ENCODE measurements at places on chromosomes 6 and 20.

DNA sequence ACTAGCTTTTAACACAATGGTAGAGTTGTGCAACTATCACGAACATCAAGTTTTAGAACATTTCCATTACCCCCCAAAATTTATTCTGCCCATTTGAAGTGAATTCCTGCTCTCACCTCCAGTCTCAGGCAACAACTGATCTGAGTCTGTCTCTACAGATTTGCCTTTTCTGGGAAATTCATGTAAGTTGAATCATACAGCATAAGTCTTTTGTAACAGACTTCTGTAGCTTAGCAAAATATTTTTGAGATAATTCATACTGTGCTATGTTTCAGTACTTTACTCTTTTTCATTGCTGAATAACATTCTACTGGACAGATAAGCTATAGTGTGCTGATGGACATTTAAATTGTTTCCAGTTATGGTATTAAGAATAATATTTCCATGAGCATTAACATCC lies 447.3 kb upstream of the GJE1 start:
- DNase-seq = no peak

- DNase-seq = no peak
Measured at GRCh38 chr20:32263398-32263954, 14.0 kb upstream of the KIF3B start.

GRCh38 chr6:150981095-150981494 lies 115.6 kb downstream of the MTHFD1L start:
- no peak for DNase-seq

- DNase-seq = no peak
Measured at GRCh38 chr20:25129908-25130307, 48.0 kb upstream of the VSX1 start.

DNA sequence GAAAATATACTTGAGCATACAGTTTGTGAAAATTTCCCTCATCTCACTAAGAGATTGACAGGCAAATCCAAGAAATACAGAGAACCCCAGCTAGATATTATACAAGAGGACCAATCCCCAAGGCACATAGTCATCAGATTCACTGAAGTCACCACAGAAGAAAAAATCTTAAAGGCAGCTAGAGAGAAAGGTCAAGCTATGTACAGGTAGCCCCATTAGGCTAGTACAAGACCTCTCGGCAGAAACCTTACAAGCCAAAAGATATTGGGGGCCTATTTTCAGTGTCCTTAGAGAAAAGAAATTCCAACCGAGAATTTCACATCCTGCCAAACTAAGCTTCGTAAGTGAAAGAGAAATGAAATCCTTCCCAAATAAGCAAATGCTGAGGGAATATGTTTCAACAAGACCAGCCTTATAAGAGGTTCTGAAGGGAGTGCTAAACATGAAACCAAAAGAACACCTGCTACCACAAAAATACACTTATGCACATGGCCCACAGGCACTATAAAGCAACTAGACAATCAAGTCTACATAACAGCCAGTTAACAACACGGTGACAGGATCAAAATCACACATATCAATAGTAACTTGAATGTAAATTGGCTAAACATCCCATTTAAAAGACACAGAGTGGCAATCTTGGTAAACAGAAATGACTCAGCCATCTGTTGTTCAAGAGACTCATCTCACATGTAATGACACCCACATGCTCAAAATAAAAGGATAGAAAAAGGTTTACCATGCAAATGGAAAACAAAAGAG lies 96.3 kb downstream of the FHL5 start:
- no peak for DNase-seq

DNA sequence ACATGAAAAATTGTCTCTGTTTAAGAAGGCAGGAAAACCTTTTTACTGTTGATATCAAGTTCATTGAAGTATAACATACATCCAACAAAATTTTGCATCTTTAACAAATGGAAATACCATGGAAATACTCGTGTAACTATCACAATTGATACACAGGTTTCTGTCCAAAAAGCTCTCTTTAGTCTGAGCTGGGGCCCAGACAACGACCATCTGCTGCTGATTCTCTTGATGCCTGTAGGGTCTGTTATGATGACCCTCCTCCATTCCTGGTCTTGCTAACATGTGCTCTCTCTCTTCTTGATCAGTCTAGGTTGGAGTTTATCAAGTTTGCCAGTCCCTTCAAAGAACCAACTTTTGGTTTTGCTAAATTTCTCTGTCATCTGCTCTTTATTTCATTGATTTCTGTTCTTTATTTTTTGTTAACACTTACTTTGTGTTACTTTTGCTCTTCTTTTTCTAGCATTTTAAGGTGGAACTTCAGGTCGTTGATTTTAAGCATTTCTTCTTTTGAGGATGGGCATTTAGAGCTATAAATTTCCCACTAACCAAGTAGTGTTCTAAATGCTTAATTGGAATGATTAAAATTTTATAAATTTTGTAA lies 116.8 kb downstream of the PSMB1 start:
- no peak for DNase-seq

GRCh38 chr6:144063246-144063743 lies 32.1 kb downstream of the SF3B5 start:
- no peak for DNase-seq

- no peak for DNase-seq
Measured at GRCh38 chr6:31528307-31528777, 420 bp upstream of the MCCD1 start.

DNA sequence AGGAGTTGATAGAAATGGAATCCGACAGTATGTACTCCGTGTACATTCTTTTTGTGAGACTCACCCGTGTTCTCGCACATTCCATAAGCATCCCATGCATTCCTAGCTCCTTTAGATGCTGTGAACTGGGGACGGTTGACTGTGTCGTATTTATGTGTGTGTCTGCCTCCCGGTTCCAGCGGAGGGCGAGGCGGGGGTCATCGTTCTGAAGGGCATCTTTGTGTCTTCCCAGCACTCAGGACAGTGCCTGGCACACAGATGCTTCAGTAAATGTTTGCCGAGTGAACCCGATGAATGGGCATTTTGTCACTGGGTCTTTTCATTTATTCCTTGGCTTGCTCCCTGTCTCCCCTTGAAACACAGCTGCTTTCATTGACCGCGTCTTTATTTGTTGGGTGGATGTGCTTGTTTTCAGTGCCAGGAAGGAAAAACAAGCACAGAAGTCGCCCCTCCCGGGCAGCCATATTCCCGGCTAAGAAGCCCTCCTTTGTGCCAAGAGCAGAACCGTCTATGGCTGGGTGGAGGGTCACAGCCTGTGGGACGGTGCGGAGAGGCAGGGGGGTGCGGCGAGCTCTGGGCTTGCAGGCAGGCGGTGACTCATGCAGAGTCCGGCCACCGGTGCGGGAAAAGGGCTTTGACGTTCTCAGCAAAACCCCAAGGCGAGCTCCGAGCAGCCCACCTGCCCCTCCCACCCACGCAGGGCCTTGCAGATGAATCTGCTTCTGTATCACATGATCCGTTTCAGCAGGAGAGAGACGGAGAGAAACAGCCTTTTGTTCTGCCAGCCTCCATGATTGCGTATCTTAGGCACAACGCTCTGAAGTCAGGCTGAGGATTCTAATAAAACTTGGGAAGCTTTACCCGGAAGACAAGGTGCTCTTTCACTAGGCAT lies 11.2 kb upstream of the PSMG4 start:
- DNase-seq = peak; percentile 96

GRCh38 chr6:29641430-29642148 lies 8.6 kb upstream of the GABBR1 start:
- no peak for DNase-seq

GRCh38 chr6:95544517-95545225 lies 32.7 kb upstream of the MANEA start:
- no peak for DNase-seq

GRCh38 chr6:106924694-106925523 lies 49.6 kb downstream of the CD24 start:
- no peak for DNase-seq

DNA sequence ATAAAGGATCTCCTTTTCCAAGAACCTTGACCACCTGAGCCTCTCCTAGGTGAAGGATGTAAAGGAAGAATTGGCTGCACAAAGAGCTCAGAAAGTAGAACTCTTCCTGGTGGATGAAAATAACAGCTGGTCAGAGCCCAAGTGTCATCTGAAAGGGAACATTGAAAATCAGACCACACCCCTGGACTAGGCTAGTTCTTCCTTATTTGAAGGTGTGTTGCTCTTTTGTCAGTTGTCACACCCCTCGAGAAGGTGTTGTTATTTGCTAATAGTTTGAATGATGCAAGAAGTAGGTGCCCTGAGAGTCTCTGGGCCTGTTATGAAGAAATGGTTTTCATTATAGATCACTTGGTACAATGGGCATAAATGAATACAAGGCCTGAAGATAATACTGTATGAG lies 31.1 kb downstream of the NHLRC1 start:
- no peak for DNase-seq

DNA sequence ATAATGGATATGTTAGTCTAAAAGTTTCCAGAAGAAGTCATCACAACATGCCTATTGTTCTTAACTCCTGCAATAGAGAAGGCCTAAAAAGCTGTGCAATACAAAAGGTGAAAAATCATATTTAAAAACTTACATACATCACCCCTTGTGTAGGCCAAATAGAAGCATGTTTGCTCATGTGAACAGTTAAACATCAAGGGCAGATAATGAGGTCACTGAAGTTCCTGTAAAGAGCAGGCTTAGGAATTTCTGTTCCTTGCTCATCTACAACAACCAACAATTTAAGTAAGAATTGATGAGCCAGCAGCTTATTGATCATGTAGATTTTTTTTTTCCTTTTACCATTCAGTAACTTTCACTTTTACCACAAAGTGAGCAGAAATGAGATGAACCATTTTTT lies 7.5 kb upstream of the NUP153 start:
- no peak for DNase-seq

DNA sequence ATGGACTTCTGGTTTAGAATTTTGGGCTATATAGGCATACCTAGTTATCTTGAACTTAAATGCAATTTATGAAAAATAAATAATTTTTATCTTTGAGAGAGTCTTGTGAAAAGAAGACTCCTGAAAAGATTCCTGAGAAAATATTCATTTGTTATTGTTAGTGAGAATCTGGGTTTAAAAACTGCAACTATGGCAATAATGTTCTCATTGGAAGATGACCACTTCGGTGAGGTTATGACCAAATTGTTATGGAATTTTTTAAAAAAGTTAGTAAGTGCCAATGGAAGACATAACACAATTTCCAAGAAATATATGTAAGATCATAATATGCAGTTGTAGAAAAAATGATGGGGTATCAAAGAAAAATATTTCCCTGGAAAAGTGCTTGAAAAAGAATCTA lies 46.3 kb downstream of the GRIK2 start:
- no peak for DNase-seq

DNA sequence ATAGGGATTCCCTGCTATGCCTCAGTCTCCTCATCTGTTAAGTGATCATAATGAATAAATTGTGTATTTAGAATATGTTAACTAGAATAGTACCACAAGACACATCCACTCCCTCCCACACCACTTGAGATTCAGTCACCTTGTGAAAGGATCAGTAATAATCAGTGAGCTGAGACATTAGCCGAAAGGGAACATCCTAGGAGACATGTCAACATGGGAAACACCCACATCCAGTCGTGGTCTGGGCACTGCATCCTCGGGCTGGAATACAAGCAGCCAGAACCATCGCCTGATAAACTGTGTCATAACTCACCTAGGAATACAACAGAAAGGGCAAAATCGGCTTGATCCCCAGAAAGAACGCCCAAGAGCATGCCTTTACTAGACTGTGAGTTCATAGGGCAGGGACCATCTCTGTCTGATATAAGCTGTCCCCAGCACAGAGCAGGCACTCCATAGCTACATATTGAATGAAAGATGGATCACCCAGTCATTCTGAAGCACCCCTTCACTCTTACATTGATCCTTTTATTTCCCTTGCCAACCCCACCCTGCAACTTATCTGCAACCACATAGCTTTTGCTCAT lies 23.9 kb downstream of the RIPOR2 start:
- no peak for DNase-seq

DNA sequence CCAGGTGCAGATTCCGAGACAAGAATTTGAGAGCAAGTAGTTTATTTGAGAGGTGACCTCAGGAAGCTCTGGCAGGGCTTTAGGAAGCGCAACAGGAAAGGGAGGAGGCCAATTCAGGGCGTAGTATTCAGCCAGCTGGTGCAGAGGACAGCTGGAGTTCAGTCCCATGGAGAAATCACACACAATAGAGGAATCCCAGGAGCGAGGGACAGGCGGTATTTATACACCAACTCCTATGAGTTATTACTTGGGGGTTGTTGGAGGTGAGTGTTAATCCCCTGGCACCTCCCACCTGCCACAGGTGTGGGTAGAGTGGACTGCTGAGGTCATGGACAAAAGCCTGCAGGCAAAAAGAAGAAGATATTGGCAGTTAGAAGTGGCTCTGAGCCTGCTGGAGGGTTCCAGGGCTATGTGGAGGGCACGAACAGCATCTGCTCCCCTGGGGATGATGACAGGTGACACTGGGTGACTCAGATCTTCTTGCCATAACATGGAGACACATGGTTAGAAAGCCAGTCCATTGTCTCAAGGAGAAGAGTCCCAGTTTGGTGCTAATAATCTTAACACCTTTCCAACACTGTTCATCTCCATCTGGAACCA lies 13.9 kb upstream of the SULF2 start:
- no peak for DNase-seq

- no peak for DNase-seq
Measured at GRCh38 chr6:42781546-42781795, 381 bp upstream of the BICRAL start.

DNA sequence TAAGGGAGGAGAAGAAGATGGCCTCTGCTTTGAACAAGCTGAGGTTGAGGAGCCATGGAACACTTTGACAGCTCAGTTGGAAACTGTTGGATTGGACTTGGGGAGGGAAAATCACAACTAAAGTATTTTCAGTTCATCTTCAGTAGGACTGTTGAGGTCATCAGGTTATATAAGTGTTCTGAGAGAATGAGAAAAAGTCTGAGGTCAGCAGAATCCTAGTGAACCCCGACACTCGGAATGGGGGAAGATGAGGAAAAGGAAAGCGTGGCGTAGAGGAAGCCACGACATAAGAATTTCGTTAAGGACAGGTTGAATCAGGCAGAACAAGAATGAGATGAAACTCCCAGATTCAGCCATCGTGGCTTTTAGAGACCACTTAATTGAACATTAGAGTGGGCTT lies 4.0 kb upstream of the TRAM2 start:
- DNase-seq = no peak

GRCh38 chr6:101803136-101803535 lies 409.6 kb downstream of the GRIK2 start:
- no peak for DNase-seq

- DNase-seq = no peak
Measured at GRCh38 chr6:136754820-136755219, 37.5 kb downstream of the MAP3K5 start.

DNA sequence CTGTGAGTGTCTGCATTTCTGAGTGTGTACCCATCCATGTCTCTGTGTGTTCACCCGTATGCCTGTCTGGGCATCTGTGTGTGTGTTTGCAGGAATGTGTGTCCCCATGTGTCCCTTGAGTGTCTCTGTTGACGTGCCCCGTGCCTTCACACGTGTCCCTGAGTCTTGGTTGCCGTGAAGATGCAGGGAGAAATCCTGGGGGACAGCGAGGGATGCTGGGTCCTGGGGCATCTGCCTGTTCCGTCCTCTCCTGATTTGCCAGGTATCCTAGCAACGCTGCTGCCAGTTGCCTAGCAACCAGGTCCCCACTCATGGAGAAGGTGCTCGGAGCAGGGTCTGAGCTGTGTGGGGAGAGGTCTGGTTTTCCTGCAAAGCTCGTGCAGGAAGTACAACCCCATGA lies 6.0 kb upstream of the LKAAEAR1 start:
- peak; percentile 39 for DNase-seq
